ENCODE measurements at places on chromosomes 11 and 22.

DNA sequence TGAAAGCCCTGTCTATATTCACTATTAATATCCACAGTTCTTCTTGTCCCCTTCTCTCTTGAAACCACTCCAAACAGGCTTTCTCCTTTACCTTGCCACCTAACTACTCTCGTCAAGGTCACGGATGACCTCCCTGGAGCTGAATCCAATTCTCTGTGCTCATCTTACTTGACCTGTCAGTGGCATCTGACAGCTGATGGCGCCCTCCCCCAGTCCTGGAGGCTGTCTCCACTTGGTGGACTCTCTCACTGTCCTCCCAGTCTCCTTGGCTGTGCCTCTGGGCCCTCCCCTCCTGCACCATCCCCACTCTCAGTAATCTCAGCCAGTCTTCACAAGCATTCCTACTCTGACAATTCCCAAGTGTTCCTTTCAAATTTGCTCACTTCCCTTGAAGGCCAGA is 8.7 kb downstream of the TNKS1BP1 start:
- no peak for DNase-seq

DNA sequence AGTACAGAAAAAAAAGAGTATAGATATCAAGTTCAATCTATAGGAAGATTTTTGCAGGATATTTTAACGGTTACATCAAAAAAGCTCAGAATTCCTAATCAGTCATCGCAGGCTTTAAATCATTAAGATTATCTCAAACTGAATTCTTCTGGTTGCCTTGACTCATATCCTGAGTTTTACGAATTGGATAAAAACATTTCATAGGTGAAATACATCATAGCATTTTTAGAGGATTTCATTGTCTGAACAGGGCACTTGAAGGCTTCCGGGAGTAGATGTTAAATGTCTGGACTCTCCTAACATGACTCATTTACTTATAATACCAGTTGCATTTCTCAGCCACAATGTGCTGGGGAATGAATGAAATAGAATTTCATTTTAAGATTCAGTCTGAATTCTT is 2216.6 kb upstream of the RAG2 start:
- no peak for DNase-seq

DNA sequence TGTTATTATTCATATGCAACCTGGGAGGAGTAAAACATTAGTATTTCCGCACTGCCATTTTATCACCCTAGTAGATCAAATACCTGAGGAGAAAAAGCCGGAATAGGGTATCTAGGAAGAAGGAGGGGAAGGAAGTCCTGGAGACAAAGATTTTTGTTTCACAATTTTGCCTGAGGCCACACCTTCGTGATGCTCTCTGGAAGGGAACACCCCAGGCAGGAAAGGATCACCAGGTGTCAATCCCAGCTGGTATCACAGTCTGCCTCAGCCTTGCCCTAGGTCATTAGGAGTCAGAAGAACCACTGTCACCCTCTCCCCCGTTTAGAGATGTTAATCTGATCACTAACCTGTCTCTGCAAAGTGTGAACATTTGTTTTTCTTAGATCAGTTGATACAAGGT is 35.4 kb upstream of the IGSF9B start:
- no peak for DNase-seq

DNA sequence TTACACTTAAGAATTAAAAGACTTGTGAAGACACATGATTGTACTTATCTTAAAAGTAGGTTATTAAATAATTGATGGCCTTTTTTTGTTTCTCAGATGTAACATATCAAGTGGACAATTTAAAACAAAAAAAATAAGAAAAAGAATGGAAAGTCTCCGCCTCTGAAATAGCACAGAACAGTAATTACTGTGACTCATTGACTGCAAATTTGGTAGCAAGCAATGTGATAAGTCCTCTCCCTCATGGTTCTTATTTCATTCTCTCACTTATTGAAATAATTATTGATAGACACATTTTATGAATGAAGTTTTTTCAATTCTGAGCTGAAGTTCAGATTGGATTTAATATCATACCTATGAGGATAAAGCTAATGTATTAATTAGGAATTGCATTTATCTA is 717.9 kb upstream of the LUZP2 start:
- DNase-seq, result no peak

GRCh38 chr11:119937412-119937811 is 200.5 kb downstream of the TRIM29 start:
- DNase-seq, result no peak

DNA sequence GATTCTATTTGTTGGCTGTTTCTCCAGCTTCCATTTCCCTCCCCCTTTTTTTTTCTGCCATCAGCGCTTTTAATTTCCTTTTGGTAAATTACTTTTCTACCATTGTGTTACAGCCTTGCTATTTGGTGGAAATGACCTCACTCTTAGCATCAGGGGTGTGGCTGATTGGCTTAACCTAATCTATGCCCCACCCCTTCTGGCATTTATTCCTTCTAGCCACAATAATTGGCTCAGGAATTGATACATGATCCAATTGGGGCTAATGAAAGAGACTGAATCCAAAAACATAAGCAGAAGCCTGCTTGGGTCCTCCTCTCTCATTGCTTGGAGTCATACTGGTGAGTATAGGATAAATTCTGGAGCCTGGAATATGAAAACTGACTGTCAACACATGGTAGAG is 402.4 kb upstream of the LRRC4C start:
- no peak for DNase-seq

DNA sequence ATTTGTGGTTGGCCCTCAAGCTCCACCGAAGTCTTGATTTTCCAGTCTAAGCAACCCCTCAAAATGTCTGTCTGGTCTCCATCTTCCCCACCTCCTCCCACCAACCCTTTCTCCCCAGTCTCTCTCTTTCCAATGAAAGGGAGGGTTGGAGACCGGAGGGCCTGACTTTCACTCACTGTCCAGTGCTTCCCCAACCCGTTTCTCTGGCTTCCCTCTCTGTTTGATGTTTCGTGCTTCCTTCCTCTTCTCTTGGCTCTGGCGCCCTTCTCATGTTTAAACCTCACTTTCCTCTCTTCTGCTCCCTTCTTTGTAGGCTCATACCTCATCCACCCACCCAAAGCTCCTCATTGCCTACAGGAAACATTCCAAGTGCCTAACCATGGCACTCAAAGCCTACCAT is 11.1 kb upstream of the VPS37C start:
- no peak for DNase-seq

DNA sequence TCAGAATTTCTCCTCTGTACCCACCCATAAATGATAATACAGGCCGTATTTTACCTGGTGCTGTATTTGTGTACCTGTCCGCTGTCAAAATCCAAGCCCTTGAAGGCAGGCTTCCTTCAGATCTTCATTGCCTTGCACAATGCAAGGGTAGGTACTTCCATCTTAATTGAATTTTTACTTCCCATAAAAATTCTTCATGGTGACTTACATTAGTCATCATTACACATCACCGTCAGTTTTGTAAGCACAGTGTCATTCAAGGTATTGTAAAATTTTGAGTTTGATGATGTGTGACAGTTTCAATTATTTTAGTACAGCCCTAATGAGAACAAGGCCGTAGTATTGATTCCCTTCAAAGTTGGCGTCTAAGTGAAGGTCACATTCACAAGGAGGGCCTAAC is 770 bp upstream of the TSG101 start:
- no peak for DNase-seq

GRCh38 chr22:44811141-44811540 is 58.8 kb downstream of the ARHGAP8 start:
- no peak for DNase-seq

- no peak for DNase-seq
Measured at GRCh38 chr22:27798511-27799014, 3.0 kb downstream of the MN1 start.

DNA sequence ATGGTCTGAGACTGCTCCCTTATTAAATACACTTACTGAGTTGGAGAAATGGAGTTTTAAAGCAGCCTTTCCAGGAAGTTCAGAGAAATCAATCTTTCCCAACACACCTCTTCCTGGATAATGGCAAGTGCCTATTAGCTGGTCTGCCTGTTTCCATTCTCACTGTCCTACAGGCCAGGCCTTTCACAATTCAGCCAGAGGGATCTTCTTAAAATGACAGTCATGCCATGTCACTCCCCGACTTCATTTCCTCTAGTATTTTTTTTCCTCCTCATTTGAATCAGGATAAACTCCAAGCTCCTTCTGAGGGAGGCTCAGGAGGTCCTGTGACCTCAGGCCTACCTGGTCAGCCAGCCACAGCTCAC is 62.6 kb downstream of the FDX1 start:
- DNase-seq, result no peak

- DNase-seq, result no peak
Measured at GRCh38 chr11:10984250-10984649, 126.4 kb upstream of the ZBED5 start.

DNA sequence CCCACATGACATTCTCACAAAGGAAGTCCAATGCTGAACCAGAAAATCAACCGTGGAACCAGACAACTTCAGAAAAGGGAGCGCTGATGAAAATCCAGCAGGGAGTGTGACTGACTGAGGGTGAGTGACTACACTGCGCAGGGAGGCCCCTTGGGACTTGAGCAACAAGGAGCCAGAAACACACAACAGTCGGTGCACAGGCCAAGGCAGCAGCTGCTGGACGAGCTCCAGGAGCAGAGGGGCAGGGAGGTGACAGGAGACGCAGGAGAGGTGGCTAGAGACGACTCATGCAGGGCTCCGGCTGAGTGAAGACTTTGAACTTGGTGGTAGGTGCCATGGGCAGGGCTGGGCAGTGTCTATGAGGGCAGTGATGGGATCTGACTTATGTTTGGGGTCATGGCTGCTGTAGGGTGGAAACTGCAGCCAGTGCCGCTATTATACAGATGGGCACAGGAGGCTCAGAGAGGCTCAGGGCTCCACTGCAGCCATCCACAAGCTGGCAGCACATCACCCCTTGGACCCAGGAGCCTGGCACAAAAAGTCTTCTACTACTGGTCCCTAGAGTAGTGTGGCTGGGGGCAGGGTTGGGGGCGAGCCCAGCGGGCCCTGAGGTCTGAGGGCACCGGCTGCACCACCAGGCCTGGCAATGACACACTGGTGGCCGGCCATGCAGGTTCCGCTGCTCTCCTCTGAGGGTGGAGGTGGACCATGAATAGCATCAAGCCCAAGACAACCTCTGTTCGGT is 10.3 kb upstream of the FADD start:
- DNase-seq, result no peak

GRCh38 chr11:20647976-20648565 is 21.3 kb upstream of the NELL1 start:
- DNase-seq, result peak; percentile 16

GRCh38 chr22:30047364-30047738 is 32.9 kb upstream of the HORMAD2 start:
- DNase-seq, result no peak

DNA sequence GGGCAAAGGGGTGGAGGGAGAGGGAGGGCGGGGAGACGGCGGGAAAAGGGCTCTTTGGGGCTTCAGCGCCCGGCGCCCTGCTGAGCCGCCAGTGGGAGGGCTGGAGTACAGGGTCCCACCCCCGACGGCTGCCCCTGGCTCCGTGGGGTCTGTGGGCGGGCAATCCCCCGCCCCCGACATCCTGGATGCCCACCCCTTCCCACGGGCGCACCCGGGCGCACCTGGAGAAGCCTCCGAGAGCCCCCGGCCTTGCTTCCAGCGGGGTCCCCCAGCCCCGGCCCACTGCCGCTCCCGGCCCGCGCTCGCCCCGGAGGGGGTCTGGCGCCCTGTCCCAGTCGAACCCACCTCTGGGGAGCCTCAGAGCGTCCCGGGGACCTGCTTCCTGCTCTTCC is 394 bp downstream of the CHRM4 start:
- DNase-seq, result no peak

DNA sequence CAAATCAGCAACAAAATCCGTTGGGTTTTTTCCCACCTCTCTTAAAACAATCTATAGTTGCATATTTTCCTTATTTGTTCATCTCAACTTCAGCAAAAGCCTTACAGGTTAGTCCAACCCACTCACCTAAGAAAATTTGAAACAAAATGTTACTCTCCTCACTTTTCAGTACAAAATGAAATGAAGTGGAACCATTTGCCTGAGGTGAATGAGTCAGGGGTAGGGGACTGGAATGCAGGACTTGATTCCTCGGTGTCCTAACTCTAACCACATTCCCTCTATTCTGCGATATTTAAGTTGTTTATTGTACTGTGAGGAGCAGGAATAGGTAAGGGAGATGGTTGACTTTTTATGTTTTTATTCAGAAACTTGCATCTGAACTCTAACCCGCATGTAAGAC is 16.4 kb downstream of the ATP5MG start:
- DNase-seq, result no peak

DNA sequence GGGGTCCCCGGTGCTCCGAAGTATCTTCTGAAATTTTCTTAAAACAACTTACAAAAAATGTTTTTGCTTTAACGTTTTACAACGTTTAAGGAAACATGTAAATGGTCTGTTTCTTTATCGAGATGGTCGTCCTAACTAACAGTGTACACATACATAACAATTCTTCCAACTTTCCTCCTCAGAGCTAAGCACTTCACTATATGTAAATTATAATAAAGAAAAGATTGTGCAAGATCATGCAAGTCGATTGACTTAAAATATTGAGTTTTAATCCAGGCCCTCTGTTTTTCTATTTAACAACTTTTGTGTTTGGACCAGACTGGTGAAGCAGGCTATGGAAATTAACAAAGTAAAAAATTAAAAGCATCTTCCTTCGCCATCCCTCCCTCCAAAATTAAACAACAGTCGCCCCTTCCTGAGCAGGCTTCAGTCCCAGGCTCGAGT is 4.9 kb downstream of the ALX4 start:
- no peak for DNase-seq

- DNase-seq, result no peak
Measured at GRCh38 chr11:43908683-43909082, 28.1 kb downstream of the ALKBH3 start.

GRCh38 chr22:37229012-37229804 is 14.9 kb downstream of the RAC2 start:
- no peak for DNase-seq

DNA sequence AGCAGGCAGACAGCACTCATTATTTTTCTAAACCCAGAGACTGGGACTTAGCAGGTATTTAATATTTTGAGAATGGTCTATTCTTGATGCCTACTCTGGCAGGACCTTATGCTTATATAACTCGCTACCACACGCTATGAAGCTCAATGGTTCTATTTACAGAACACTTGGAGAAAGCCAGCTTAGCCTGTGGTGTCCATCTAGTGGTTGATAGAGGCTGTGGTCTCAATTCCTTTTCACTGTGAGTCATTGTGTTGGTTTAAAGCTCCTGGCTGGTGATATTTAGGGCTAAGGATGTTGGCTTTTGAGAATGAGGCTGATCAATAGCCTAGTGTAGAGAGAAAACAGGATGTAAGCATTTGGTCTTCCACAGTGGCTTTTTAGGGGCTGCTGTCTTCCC is 206.4 kb downstream of the DBX1 start:
- DNase-seq, result no peak

Measured in activated naive CD4-positive, alpha-beta T cell treated with Interleukin-2 at 50 U/mL for 16 hours (primary cell).